ENCODE measurements at places on chromosomes 16 and 17.

- no peak for DNase-seq
These were observed 11.7 kb downstream of the ERN1 start for GRCh38 chr17:64117981-64118979.

GRCh38 chr17:3039736-3040135 is 23.7 kb downstream of the OR1D5 start:
- no peak for DNase-seq

DNA sequence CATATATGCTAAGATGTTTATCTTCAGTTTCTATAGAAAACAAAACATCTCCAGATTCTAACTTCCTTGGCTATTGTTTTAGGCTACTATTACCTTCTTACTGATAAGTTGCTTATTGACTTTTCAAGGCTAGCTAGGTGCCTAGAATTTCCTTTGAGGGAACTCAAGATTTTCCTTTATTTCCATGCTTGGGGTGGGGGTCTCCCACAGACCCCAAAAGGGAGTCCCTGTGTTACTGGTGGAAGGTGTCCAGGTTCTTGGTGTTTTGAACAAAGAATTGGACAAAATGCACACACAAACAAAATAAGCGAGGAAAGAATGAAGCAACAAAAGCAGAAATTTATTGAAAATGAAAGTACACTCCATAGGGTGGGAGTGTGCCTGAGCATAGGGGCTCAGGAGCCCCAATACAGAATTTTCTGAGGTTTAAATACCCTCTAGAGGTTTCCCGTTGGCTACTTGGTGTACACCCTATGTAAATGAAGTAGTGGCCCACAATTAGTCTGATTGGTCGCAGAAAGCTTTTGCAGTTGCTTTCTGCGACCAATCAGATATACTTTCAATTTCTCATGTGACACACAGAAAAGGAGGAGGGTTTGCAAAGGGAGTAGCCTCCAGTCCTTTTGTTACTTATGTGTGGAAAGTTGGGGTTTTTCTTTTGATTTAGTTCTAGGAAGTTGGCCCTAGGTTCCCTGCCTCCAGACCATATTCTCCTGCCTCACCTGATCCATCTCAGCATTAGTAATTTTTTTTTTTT is 67.5 kb downstream of the MARF1 start:
- DNase-seq: no peak

DNA sequence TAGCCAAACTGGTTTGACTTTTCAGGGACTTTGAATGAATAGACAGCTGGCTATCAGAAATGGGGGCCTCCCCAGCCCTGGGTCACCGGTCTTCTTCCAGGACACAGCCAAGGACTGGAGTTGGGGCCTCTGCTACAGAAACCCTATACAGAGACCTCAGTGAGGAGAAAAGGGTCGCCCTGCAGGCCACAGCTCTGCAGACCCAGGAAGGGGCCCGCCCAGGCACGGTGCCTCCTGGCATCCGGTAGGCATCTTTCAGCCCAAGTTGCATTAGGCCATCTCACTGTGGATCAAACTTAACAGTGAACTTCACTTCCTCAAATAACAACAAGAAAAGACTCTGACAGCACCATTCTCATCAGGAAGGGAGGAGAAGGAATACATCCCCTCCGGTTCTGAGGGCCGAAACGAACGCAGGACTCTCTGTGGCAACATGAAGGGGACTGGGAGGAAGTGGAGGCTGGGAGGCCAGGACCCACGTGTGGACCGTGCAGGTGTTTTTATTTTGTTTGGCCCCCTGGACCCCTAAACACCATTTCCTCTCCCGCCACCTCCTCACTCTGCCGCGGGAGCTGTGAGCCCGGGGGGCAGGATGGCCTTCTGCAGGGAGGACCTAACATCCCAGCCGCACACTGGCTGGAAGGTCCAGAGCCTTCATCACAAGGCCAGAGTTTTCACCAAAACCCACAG is 7.2 kb downstream of the SLC38A10 start:
- no peak for DNase-seq

DNA sequence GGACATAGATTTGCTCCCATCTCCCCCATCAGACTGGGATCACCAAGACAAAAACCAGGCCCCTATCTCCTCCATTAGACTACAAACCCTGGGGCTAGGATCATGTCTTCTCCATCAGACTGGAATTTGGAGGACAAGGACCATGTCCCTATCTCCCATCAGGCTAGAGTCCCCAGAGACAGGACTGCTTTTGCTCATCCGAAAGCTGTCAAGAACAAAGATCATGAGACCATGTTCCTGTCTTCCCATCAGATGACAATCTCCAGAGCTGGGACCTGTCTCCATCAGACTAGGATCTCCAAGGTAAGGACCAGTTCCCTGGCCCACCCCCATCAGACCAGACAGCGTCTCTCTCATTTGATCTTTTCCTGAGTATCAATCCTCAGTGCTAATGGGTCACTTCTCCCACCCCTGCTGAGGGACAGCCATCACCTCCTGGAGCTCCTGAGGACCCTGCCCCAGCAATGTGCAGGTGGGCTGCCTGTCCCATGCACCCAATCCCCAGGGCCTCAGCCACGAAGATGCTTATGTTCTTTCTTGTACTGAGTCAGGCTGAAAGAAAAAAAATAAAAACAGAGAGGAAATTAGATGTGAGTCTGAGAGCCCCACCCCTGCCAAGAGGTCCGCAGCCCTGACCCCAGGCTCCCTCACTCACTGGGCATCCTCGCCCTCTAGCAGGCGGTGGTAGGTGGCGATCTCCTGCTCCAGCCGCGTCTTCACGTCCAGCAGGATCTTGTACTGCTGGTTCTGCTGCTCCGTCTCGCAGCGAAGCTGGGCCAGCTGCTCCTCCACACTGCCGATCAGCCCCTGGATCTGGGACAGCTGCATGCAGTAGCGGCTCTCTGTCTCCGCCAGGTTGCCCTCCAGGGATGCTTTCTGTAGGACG is 90.3 kb downstream of the GOSR1 start:
- no peak for DNase-seq

GRCh38 chr16:31219154-31219741 is 2.3 kb upstream of the PYDC1 start:
- no peak for DNase-seq

All from AG08396 (cell line).